Activated CD4-positive, alpha-beta T cell treated with anti-CD3 and anti-CD28 coated beads, Interleukin-2, amount 10 ng/mL, durations not matched to agents 24 days and 14 days (primary cell): ENCODE measurements at places on chromosomes 5 and 9. TPM values are rescaled to one million over a fixed set of nuclear protein-coding genes. Genes with fewer than 3 reads are reported as not detected.
A peak's percentile ranks its signal among the peaks of the same experiment; 100 is the strongest.

DNA sequence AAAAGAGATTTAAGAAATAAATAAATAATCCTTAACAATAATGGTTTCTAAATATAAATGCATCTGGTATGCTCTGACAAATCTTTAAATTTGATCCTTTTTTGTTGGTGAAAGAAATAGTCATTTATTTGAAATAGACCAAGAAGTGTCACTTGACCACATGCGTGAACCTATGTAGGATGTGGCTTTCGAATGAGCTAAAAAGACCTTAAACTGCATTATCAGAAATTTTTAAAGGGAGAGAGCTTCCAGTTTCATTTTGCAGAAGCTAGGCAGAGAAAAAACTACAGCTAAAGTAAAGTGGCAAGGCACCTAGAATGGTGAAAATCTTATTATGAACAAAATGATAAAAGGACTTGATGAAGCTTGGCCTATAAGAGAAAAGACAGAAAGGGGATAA lies 309.2 kb upstream of the EFNA5 start:
- H3K4me3 ChIP-seq = no peak overlapping the region
- H3K27me3 ChIP-seq = no peaks in the 10 kb centered on the region
- no peaks in the 10 kb centered on the region for H3K36me3 ChIP-seq
- no peak for DNase-seq

DNA sequence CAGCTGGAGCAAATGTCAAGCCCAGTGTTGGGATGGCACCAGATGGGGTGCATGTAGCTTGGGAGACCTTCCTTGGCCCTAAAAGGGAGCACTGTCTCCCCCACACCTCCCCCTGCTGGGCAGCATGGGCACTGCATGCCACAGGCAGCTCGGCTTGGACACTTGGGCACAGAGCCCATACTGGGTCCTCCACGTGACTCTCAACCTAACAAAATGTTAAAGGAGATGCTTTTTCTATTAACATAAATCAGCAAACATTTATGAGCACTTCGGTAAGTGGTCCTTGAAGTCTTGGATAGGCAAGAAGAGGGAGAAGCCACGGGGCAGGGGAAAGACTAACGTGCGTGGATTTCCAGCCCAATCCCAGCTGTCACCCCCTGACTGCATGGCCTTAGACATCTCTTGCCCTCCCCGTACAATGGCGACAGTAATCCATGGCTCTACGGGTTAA lies 23.9 kb upstream of the MAPK9 start:
- DNase-seq = peak; percentile 91
- H3K4me3 ChIP-seq = no peak overlapping the region
- no peaks in the 10 kb centered on the region for H3K4me1 ChIP-seq
- no peaks in the 10 kb centered on the region for H3K27me3 ChIP-seq
- no peaks in the 10 kb centered on the region for H3K36me3 ChIP-seq
- H3K27ac ChIP-seq = no peak overlapping the region

GRCh38 chr9:97900738-97901565 lies 21.3 kb downstream of the TRMO start:
- H3K27ac ChIP-seq = no peak overlapping the region
- peaks cover 20% of the 10 kb centered on the region for H3K36me3 ChIP-seq
- no peaks in the 10 kb centered on the region for H3K27me3 ChIP-seq

Gene SH3TC2
- total RNA-seq = not detected in 2 replicates
